ENCODE measurements at places on chromosomes 13 and 19.

- no peak for DNase-seq
These were observed 6.8 kb downstream of the ADPRHL1 start for GRCh38 chr13:113446488-113446854.

- no peak for DNase-seq
These were observed 659.0 kb downstream of the SLITRK6 start for GRCh38 chr13:85140192-85140591.

- DNase-seq: no peak
These were observed 243.5 kb downstream of the TSHZ3 start for GRCh38 chr19:31105761-31106160.

DNA sequence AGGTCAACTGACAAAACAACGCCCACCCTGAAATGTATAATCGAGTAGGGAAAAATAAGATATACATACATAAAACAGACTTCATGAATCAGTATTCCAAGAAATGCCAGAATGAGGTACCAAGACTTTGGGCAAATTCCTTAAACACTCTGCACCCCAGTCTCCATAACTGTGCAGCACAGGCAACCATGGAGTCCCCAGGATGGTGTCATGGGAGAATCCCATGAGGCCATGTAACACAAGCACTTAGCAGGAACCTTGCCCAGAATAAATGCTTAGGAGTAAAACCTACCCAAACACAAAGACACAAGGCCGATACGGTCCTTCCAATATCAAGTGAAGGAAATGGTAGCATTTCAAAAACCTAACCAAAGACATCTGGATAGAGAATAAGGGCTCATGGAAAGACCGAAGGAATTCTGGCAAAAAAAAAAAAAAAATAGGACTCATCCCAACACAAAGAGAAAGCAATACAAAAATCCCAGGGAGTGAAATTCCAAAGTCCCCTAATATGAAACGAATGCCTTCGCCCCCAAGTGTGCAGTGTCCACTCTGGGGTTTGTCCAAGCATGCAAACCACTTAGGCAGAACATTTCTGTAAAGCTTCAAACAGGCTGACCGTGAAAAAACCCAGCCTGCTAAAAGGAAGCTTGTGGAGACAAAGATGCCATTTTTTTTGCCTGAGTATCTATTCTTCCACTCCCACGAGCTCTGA lies 11.1 kb downstream of the ZC3H4 start:
- DNase-seq: no peak

GRCh38 chr19:21422244-21422643 lies 25.3 kb downstream of the ZNF493 start:
- DNase-seq: no peak

GRCh38 chr19:2113439-2114211 lies 16.9 kb downstream of the IZUMO4 start:
- no peak for DNase-seq

- DNase-seq: peak; percentile 68
These were observed 339.0 kb downstream of the RFC3 start for GRCh38 chr13:34156841-34157365.

GRCh38 chr19:5349041-5349440 lies 8.4 kb upstream of the PTPRS start:
- DNase-seq: no peak

All from GM04503 (cell line).